ENCODE measurements at places on chromosomes 12 and 14.

GRCh38 chr14:92973261-92973797 is 50.4 kb downstream of the CHGA start:
- DNase-seq: peak; percentile 78

DNA sequence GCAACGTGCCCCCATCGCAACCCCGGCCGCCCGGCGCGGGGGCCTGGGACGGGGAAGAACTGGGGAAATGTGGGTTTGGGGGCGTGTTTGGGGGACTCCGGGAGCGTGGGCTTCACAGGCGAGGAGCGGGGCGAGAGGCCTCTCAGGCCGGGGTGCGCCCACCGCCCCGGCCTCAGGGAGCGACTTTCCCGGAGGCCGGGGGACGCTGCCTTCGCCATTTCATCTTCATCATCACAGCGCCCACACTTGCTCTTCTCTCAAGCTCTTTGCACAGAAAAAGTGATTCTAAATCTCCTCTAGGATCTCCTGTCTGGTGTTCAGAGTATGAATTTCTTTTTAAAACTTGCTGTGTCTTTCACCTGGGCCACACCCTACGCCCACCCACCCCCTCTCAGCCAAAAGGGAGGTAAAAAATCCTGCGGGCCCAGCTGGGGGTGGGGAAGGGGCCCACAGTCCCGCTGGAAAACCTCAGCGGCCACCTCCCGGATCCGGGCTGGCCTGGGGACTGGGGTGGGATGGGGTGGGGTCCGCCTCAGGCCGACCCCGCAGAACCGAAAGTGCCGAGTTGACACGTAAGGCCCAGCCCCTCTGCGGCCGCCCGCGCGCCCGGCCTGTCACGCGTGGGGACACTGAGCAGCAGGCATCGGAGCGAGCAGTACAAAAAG is 7.4 kb downstream of the CDKN1B start:
- peak; percentile 58 for DNase-seq

DNA sequence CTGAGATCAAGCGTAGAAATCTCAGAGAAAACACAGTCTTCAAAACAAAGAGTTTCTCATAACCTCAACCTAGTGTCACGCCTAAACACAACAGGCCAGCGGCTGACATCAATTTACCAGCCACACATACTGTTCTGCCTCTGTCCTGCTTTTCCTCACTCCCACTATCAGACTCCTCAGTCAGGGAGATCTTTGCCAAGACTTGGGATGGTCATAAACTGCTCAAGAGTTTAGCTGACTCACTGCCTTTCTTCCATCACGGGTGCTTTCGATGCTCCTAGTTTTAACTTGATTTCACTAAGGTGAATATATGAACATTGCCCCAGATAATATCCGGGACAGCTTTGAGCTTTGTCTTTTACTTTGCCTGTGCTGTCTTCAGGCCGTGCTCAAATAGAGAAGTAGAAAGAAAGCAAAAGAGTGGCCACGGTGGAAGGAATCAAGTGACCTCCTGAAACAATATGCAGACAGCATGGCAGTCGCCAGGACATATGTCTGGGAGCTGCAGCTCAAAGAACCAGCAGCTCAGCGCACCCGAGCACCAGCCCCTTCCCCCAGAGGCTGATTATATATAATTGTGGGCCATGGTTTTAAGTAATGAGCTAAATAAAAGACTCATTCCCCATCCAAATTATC is 12.1 kb downstream of the MDM1 start:
- DNase-seq: no peak

DNA sequence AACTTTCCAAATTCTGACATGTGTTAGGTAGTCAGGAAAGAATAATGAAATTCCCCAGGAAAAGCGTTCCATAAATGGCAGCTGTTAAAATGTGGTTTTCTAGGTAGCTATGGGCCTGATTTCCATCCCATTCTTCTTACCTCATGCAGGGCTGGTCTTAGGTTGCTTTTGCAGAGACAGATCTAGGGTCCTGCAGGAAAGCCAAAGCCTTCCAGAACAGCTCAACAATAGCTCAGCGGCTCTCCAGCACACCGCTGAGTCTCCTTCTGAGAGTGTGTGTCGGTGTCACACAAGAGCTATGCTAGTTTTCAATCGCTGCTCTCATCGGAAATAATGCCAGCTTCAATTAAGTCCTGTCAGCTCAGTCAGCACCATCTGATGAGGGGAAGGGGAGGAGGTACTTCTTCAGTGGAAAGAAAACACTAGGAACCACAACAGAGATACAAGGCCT is 106.7 kb downstream of the TMEM30B start:
- no peak for DNase-seq

- no peak for DNase-seq
Observed at GRCh38 chr14:28467611-28468010, 299.0 kb upstream of the FOXG1 start.

DNA sequence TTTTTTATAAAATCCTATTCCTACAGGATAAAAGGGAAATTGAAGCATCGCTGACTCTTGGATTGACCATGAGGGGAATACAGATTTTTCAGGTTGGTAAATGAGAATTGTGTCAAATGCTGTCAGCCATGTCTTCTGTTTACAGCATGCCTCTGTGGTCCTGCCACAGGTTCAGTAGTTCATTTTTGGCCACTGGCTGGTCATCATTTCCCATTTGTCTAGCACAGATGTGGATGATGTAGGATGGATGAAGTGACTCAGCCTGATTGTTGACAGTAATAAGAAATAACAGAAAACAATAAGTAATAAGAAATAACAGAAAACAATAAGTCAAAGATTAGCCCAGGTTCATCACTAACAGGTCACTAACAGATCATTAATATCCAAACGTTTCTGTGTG is 59.8 kb downstream of the FRMD6 start:
- no peak for DNase-seq

DNA sequence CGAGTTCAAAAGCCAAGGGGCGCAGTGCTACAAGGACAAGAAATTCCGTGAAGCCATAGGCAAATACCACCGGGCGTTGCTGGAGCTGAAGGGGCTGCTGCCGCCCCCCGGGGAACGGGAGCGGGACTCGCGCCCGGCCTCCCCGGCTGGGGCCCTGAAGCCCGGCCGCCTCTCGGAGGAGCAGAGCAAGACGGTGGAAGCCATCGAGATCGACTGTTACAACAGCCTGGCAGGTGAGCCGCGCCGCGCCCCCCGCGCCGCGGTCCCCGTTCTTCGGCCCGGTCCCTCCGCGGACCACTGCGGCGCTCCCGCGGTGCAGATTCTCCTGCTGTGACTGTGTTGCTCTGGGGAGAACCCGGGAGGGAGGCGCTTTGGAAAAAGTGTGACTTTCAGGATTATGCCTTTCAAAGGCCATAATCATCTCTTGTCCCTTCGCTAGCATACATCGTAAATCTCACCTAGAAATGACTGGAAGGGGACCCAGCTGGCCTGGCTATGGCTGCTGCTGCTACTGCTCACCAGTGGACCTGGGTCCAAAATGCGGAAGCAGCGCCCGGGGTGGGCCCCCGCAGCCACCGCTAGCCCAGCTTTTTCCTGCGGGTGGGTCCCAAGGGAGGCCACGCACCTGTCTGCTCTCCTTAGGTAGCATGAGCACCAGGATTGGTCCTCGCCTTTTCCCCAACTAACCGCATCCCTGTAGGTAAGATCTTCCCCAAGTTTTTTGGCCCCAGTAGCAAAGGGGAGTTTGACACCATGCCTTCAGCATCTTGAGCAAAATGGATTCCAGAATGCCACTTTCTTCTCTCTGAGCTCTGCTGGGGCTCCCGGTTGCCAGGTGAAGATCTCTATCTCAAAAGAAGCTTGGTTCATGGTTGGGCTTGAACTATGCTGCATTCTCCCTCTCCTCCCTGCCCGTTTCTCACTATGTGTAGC is 853 bp downstream of the TTC9 start:
- no peak for DNase-seq

DNA sequence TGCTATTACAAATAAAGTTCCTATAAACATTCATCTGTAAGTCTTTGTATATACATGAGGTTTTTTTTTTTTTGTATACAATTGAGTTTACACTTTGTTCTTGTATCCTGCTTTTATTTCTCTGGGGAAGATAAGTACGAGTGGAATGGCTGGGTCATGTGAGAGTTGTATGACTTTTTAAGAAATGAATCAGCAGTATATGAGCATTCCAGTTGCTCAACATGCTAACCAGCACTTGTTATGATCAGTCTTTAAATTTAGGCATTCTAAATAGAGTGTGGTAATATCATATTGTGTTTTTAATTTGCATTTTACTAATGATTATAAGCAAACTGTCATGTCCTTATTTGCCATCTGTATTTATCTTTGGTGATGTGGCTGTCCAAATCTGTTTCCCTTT is 44.7 kb upstream of the AMIGO2 start:
- no peak for DNase-seq

GRCh38 chr14:90467501-90467900 is 70.7 kb downstream of the CALM1 start:
- peak; percentile 83 for DNase-seq

GRCh38 chr12:96327346-96327745 is 72.9 kb downstream of the CDK17 start:
- DNase-seq: no peak

- no peak for DNase-seq
Observed at GRCh38 chr12:559208-559905, 99.6 kb downstream of the B4GALNT3 start.

- DNase-seq: no peak
Observed at GRCh38 chr12:99911967-99912366, 72.8 kb downstream of the ANKS1B start.

DNA sequence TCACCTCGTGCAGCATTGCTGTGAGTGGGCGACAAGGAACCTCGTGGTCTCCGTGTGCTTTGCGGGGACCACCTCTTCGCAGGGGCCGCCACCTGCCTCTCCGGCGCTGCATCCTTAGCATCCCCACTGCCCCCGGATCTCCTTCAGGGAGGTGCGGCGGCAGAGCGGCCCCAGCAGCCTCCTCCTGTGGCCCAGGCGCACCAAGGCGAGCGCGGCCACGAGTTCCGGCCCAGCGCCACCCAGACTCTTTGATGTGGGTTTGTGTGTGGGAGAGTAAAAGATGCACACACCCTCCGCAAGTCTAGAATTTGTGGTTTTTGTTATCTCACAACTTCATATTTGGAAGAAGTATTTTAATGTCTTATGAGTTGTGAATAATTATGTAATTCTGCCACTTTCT is 118.8 kb upstream of the DIO3 start:
- DNase-seq: no peak

DNA sequence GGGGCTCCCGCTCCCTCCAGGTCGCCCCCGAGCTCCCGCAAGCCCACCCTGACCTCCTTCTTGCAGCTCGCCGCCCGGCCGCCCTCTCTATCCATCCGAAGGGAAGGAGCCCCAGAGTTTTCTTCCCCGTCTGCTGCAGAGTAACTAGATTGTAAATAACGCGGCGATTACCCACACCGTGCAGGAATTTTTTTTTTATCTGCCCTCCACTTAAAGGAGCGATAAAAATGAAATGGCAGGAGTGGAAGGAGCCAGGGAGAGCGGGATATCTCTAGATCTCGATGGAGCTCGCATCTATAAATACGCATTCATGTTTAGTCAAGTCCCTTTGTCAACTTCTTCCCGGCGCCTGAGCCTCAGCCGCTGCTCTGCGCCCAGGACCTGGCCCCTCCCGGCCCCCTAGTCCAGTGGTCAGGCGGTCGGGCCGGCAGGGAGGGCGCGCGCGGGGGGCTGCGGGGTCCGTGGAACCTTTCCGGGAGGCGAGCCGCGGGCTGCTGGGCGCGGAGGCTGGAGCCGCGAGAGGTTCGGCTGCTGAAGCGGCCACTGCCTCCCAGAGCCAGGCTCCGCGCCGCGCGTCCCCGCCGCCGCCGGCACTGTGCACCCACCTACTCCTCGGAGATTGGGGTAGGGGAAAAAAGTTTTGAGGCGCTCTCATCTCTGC is 386.0 kb downstream of the BCAT1 start:
- peak; percentile 31 for DNase-seq

DNA sequence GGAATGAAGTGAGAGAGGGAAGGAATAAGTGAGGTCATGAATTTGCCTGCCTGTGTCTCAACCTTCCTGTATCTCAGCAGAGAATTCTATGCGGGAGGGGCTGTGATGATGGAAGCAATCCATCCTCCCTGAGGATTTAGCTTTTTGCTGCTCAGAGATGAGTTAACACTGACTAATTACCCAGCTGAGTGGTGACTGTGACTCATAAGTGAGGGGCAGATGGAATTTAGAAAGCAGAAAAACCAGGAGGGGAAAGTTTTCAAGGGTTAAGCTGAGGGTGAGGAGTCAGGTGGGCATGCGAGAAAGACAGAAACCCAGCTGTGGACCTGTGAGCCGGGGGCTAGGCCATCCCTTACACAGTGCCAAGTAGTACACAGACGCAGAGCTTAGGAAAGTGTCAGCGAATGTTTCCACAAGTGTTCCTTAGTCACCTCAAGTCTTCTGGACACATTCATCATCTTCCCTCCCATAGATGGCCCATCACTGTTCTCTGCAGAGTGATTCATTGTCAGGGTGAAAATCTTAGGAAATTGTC is 277.9 kb downstream of the IPO8 start:
- DNase-seq: peak; percentile 50

GRCh38 chr14:59342516-59343484 is 122.4 kb downstream of the GPR135 start:
- peak; percentile 37 for DNase-seq

GRCh38 chr14:92263681-92264080 is 59.3 kb upstream of the SLC24A4 start:
- no peak for DNase-seq

Measured in NCI-H524 (cell line).